Panc1 (cell line): ENCODE measurements at places on chromosomes 4 and X.

DNA sequence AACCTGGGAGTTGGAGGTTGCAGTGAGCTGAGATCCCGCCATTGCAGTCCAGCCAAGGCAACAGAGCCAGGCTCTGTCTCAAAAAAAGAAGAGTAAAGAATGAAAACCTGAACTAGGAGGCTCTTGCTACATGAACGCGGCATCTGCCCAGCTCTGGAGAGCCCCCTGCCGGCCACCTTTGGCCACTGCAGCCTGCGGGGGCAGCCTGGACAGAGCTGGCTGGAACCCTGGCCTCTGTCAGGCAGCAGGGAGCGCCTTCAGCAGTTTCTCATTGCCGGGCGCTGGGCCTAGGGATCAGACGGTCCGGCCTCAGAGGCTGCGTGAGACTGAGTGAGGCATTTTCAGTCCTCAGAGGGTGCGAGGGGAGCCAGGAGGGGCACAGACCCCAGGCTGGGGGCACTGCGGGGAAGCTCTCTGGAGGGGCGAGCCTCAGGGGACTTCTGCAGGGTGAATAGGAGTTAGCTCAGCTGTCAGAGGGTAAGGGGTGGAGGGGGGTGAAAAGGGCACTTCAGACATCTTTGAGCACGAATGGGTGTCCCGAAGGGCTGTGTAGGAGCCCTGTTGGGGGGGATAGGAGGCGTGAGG, 17.5 kb downstream of the DOK7 start:
- DNase-seq, result peak; percentile 24

DNA sequence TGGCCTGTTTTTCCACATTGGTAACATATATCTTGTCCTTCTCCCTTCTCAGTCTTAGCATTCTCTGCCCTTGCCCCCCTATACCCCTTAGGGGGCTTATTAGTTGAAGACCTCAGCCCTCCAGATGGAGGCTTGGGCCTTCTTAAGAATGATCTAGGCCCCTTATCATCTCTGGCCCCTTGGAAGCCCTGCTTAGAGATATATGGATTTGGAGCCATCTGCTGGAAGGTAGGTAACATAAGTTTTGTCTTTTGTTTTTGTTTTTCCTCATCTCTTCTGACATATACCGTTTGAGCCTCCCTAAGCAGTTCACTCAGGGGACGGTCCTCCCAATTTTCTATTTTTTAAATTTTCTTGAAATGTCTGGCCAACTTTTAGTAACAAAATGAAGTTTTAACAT, 48.3 kb upstream of the NAP1L2 start:
- DNase-seq, result no peak

- DNase-seq, result no peak
Observed at GRCh38 chrX:11481035-11481434, 184.7 kb downstream of the ARHGAP6 start.

GRCh38 chr4:149065753-149066152, 623.5 kb upstream of the NR3C2 start:
- no peak for DNase-seq

- DNase-seq, result no peak
Observed at GRCh38 chr4:7187691-7188090, 4.6 kb upstream of the SORCS2 start.

DNA sequence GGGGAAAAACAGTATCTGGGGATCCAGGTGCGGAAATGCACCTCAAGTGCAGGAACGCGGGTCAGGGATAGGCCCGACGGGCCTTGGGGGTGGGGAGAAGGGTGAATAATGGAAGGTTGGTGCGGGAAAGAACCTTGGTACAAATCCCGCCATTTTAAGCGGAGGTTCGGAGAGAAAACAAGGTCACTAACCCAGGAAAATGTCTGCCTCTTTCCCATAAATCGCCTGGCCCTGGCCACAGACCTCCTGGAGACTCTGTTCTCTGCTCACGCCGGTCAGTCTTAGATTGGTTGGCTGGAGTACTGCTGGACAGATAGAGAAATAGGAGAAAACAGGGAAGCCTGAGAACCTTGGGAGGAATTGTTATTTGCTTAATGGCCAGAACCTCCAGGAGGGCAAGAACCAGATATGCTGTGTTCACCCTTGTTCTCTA, 897 bp upstream of the FBXL5 start:
- DNase-seq, result no peak

GRCh38 chr4:101184668-101185067, 162.7 kb downstream of the PPP3CA start:
- DNase-seq, result no peak

GRCh38 chr4:40401631-40402030, 66.5 kb downstream of the CHRNA9 start:
- no peak for DNase-seq

- DNase-seq, result peak; percentile 5
Observed at GRCh38 chr4:1628892-1629698, 55.0 kb downstream of the FAM53A start.
